WTC11 (cell line): ENCODE measurements at places on chromosomes 16 and 17. TPM values are rescaled to one million over a fixed set of nuclear protein-coding genes. Genes with fewer than 3 reads are reported as not detected.
A peak's percentile ranks its signal among the peaks of the same experiment; 100 is the strongest.

DNA sequence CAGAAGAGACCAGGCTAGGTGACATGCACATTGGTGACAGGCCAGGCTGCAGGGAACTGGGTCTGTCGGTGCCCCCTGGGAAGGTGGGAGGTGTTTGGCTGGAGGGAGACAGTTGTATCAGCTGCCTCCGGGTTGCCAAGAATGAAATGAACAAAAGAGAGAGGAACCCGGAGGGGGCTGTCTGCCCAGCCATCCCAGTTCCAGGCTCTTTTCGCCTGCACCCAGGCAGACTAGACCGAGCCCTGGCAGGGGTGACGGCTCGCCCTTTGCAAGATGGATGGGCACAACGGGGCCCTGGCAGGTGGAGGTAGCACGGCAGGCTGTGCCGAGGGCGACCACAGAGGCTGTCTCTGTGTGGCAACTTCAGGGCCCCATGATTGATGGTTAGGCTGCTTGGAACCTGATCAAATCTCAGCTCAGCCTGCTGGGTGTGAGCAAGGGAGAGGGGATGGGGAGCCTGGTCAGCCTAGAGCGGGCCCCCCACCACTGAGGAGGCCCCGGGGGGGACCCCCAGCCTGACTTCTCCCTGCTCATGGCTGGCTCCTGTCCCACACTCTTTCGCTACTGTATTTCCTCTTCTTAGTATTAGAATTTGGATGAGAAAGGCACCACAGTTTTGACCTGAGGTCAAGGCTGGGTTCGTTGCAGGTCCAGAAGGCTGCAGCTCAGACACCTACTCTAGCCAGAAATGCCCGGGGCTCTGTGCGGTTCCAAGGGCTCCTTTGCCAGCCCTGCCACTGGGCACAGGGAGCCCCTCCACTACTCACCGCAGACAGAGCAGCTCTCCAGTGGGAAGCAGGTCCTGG is 118.9 kb upstream of the CHMP6 start:
- DNase-seq = peak; percentile 8

Gene PCTP
- 10.3 to 14.2 TPM (median 12.2 TPM) in 3 replicates for total RNA-seq

DNA sequence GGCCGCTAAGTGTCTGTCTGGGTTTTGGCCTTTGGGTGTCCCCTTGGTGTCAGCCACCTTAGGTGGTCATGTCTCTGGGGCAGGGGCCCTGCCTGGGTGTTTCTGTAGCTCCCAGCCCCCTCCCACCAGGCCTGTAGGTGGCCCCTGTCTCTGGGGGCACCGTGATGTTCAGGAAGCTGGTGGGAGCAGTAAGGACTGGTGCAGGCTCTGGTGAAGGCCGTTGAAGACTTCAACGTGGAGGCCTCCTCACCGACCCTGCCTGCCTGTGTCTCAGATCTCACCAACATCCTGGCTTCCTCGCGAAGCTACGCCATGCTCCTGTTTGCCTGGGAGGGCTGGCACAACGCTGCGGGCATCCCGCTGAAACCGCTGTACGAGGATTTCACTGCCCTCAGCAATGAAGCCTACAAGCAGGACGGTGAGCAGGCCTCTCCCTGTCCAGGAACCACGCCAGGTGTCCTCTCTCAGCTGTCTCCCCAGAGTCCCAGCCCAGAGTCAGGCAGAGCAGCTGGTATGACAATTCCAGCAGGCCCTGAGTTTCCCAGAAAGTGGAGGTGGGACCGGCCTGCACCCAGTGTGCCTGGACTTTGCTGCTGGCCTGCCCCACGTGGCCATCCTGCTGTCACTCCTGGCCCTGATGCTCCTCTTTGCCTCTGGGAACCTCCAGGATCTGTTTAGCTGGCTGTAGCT is 2.8 kb downstream of the ACE start:
- no peak for DNase-seq

Gene CIAO3
- 32.8 to 50.9 TPM (median 32.8 TPM) in 3 replicates for total RNA-seq

GRCh38 chr17:53543472-53543871 is 279.3 kb upstream of the KIF2B start:
- no peak for DNase-seq

DNA sequence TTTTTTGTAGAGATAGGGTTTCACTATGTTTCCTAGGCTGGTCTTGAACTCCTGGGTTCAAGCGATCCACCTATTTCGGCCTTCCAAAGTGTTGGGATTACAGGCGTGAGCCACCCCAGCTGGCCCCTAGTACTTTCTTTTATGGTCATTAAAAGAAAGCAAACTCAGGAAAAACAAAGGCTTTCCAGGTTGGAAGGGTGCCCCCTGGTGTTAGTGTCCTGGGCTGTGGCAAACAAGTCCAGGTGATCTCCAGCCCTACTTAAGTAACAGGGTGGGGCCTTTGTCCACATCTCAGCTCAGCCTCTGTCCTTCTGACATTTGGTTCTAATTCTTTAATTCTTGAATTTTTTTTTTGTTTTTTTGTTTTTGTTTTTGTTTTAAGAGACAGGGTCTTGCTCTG is 6.9 kb downstream of the IGFBP4 start:
- peak; percentile 78 for DNase-seq
